SJSA1 (cell line): ENCODE measurements at places on chromosomes 7 and 10.
A peak's percentile ranks its signal among the peaks of the same experiment; 100 is the strongest.

GRCh38 chr10:588246-589165 lies 101.0 kb downstream of the DIP2C start:
- DNase-seq = peak; percentile 57

GRCh38 chr7:2436341-2437104 lies 33.1 kb downstream of the CHST12 start:
- no peak for DNase-seq

DNA sequence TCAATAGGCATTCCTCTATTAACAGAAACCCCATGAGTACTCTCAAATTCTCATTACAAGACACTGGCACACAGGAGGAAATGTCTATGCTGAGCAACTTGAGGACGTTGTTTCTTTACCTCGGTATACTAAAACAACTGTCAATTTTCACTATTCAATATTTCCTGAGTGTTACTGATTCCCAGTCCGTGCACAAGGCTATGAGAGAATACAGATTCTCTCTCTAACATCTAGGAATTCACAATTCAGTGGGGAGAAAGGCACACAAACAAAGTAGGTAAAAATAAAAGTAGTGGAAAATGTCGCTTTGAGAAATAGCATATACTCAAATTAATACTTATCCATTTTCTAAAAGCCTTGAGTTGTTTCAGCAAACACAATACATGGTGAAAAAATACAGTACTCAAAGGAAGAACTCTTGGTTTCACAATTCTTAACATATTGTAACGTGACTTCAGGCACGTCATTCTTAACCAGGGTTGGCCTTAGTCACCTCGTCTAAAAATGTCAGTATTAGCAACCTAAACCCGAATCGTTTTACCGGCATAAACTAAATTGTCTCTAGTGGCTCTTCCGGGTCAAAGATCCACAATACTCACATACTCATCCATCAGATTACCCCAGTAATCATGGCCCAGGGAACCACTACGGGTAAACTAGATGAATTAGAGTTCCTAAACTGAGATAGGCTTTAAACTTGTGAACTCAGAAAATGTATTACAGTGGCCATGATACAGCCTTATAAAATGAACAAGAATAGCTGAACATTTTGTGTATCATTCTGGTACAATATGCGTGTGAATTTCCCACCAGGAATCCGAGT lies 1.5 kb downstream of the IPMK start:
- DNase-seq = no peak

DNA sequence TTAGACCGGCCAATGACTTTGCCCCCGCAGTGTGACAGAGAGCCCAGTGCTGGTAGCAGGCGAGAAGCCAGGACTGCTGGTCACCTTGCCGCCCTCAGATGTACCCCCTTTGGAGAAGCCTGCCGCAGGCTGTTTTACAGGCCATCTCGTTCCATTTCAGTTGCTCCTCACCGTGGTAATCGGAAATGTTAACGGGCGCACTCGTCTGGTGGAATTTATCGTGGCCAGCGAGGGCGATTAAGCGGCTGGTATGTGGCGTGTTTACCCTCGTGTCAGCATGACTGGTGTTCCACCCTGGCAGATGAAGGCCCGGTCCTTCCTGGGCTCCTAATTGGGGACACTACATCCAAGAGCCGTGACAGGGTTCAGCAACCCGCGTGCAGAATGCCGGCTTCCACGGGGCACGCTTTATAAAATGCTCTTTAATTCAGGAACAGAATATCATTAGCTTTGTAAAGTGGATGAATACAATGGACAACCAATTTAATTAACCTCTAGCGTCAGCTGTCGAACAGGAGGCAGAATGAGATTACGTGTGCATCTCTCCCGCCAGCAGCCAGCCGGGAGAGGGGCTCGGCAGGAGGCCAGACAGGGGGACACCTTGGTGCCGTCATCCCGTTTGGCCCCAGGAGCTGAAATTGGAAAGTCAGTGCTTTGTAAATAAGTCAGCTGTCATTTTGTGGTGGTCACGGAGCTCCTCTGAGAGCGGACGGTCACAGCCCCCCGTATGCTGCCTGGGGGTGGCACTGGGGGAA lies 108.3 kb downstream of the NKX6-2 start:
- peak; percentile 31 for DNase-seq

GRCh38 chr7:146355216-146355615 lies 238.6 kb downstream of the CNTNAP2 start:
- no peak for DNase-seq

- DNase-seq = no peak
These were observed 6.9 kb upstream of the LFNG start for GRCh38 chr7:2512713-2513112.

GRCh38 chr7:81013083-81013817 lies 94.4 kb upstream of the SEMA3C start:
- DNase-seq = peak; percentile 55

GRCh38 chr7:22094413-22095342 lies 149.0 kb upstream of the CDCA7L start:
- no peak for DNase-seq

- DNase-seq = no peak
These were observed 34.8 kb upstream of the BICC1 start for GRCh38 chr10:58477902-58478301.

GRCh38 chr10:70493660-70494234 lies 15.2 kb downstream of the PALD1 start:
- DNase-seq = no peak

- DNase-seq = no peak
These were observed 53.4 kb downstream of the COL17A1 start for GRCh38 chr10:104032144-104032775.

DNA sequence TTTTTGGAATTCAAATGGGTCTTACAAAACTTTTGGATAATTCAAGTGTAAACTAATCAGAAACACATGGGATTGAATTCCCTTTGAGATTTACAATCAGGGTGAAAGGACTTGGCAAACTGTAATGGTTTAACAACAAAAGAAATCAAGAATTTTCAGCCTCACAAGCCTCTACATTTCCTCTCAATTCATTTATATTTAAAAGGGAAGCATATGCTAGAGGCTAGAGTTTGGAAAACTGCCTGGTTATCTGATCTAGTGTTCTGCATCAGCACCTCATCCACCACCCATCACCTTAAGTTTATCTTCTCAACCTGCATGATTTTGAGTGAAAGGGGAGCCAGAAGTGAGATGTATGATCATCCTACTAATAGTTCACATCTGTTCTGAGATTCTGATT lies 120.7 kb downstream of the TES start:
- no peak for DNase-seq

DNA sequence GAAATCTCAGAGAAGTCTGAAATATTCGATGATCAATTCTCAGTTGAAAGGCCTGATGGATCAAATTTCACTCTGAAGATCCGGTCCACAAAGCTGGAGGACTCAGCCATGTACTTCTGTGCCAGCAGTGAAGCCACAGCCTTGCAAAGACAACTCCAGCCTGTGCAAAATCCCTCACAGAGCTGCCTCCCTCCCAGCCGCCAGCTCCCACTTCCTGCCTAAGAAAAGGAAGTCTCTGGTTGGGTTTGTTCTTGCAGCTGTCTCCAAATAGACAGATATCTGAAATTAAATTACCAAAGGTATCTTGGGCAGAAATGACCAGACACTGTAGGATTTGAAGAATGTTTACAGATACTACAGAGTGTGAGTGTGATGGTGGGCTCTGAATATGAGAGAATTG lies 43.4 kb upstream of the PRSS58 start:
- DNase-seq = no peak

DNA sequence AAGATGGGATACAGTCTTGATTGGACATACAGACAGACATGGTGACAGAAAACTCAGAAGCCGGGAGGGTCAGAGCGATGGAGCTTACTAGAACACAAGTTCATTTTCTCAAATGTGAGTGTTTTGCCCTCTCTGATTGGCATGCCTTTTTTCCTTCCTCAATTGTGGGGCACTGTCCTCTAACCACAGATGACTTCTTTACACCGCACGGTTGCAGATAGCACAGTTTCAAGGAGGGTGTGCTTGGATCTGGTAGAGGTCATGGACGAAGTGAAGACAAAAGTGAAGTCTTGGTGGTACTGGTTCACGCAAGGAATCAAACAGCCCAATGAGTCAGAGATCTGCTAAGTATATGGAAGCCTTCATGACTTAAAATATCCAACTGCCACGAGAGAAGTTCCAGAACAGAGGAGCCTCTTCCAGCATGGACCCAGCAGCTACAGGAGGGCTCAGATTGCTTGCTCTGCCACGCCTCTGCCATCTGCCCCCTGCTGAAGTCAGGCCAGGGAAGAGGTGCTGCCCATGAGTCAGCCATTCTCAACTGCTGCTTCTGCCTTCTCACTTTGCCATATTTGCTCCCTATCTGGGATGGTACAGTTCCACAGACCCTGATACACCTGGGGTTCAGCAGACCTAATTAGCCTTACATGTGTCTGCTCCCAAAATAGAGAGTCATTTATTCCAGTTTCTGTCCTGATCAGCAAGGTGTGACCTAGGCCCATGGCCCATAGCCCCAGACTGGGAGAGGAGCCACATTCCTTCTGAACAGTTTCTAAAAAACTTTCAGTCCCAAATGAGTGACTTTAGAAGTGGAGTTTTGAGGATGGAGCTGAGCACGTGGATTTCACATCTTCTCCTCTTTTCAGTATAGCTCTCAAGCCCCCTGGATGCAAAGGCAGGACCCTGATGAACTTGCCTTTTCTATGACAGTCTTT lies 413.8 kb downstream of the KCNMA1 start:
- no peak for DNase-seq

DNA sequence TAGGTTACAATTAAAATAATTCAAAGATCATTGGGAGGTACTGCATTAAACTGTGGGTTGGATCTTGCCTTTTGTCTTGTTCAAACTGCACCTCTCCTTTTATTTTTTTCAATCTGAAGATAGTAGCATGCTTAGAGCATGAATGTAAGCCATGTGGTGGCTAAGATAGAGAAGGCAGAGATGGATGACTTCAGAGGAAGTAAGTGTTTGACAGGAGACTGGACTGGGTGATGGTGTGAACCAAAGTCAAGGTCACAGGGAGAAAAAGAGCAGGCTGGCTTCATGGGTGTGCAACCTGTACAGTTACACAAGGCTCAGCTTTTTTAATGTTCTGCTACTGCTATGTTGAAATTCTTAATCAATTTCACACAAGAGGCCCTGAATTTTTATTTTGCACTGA lies 85.6 kb downstream of the ZEB1 start:
- DNase-seq = no peak

GRCh38 chr7:106016331-106016730 lies 53.3 kb downstream of the CDHR3 start:
- no peak for DNase-seq

GRCh38 chr7:28245123-28245878 lies 64.7 kb upstream of the JAZF1 start:
- no peak for DNase-seq

GRCh38 chr7:40199076-40199802 lies 64.4 kb downstream of the SUGCT start:
- peak; percentile 64 for DNase-seq

- DNase-seq = no peak
These were observed 61.0 kb upstream of the AOAH start for GRCh38 chr7:36784991-36785940.

GRCh38 chr10:32308027-32308603 lies 38.8 kb downstream of the EPC1 start:
- DNase-seq = no peak

GRCh38 chr7:142916508-142916907 lies 17.0 kb downstream of the TRPV5 start:
- no peak for DNase-seq

GRCh38 chr10:102644066-102644645 lies at the start of gene TRIM8:
TRIM8 (plus strand) TSS chr10:102644479; CDS start chr10:102644618, 139 bp downstream.
- DNase-seq = no peak

- no peak for DNase-seq
These were observed 6.5 kb upstream of the MCU start for GRCh38 chr10:72685264-72685921.

GRCh38 chr10:114694752-114695151 lies 36.7 kb upstream of the ABLIM1 start:
- DNase-seq = peak; percentile 34

DNA sequence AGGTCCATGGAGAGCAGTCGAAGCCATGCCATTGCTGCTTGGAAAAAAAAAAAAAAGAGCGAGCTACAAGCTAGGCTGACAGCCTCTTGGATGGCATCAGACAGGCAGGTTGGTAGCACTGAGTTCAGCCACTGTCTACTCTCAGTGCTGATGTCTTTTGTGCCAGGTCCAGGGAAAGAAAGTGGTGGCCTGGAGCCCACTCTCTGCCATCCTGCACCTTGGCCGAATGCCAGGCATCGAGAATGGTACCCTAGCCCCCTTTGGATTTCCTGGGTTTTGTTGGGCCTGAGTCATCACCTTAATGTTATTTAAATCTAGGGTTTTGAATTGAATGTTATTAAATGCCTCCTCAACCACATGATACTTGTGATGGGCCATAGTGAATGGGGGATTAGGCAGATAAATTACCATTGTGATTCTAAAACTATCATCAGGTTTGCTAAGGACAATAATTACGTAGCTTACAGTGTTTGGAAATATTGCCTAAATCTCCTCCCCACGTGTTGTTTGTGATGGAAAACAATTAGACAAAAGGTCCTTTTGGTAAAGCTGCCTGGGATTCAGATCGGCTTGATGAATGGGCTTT lies 195.7 kb upstream of the GPR26 start:
- DNase-seq = no peak

DNA sequence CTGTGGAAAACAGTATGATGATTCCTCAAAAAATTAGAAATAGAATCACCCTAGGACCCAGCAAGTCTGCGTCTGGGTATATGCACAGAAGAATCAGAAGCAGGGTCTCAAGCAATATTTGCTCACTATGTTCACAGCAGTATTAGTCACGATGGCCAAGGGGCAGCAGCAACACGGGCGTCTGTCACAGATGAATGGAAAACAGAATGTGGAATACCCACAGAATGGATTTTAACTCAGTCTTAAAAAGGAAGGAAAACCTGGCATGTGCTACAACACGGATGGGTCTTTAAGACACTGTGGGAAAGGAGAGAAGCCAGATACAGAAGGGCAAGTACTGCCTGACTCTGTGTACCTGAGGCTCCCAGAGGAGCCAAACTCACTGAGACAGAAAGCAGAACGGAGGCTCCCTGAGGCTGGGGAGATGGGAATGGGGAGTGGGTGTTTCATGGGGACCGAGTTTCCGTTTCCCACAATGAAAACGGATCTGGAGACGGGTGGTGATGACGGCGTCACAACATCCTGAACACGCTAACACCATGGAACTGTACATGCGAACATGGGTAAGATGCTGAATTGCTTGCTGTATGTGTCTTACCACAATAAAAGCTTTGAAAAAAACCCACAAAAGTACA lies 36.7 kb upstream of the INPP5A start:
- DNase-seq = no peak

DNA sequence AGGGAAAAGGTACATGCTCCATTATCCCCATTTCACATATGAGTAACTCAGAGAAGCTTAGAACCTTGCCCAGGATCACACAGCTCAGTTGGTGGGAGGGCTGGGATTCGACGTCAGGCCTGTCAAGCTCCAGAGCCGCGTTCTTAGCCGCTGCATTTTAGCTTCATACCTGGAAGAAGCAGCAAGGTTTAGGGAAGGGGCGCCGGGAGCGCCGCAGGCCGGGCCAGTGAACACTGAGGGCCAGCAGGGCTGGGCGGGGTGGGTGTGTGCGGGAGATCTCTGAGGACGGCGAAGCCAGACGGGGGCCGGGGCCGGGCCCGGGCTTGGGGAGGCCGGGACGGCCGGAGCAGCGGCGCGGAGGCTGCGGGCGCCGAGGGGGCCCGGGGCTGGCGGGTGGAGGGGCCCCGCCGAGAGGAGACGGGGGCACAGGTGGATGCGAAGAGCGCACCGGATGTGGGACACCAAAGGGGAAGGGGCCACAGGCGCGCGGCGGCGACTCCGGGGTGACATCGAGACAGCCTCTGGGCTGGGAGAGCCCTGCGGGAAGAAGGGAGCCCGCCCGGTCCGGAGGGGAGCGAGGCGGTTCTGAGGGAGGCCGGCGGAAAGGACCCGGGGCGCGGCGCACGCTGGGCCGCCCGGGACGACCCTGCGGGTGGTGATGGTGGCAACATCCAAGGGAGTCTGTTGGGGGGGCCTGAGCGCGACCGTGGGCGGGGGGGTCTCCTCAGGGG lies 498 bp downstream of the NDST2 start:
- DNase-seq = no peak
